ENCODE measurements at places on chromosomes 5 and 9. TPM values are rescaled to one million over a fixed set of nuclear protein-coding genes. Genes with fewer than 3 reads are reported as not detected.

GGTA1 gene
- 10.8 TPM for total RNA-seq

- no peak for DNase-seq
These were observed 1.7 kb upstream of the KLHL3 start for GRCh38 chr5:137737349-137738131.

- no peak for DNase-seq
These were observed at the start of gene NACC2 for GRCh38 chr9:136095070-136096058. Gene NACC2 (minus strand): TSS chr9:136095289. CDS start chr9:136050521, 44,768 bp downstream.

- DNase-seq, result no peak
These were observed 156.6 kb downstream of the SLF1 start for GRCh38 chr5:94775088-94775487.

CDC25C gene
- total RNA-seq, result 3.1 TPM

- no peak for DNase-seq
These were observed 87.5 kb downstream of the TRIM32 start for GRCh38 chr9:116774421-116775180.

- no peak for DNase-seq
These were observed 25.0 kb downstream of the ECM2 start for GRCh38 chr9:92510747-92511146.

- DNase-seq, result no peak
These were observed 47.5 kb upstream of the EGFLAM start for GRCh38 chr5:38210676-38211353.

DNA sequence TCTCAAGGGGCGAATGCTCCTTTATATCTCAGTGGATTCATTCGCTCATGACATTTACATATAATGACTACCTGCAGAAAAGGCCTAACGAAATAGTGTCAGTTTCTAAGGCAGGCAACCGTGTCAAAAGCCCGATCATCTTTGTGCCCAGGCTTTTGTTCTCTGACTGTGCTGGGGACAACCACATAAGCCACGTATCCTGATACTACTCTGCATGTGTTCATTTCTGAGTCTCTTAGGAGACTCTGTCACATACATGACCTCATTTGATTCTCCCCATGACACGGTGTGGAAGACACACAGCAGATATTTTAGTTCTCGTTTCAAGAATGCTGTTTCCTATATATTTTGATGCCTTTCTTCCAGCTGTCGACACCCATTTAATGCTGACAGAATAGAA is 598.5 kb downstream of the BNC2 start:
- no peak for DNase-seq

C9orf153 gene
- not detected for total RNA-seq

DNA sequence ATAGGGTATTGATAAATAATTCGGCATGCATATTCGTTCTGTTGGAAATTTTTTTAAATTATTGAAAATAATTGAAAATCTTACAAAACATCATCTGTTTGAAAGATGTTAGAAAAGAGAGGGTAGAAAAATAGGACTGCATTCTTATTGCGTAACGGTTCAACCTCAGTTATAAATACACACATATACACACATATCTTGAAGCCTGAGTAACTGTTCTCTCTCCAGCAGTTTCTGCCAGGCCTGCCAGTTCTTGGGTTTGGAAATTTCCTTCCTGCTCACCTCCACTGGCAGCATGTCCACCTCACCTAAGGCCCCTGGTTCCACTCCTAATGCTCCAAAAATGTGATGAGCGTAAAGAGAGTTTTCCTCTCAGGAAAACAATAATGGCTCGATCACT is 9.1 kb downstream of the SPATA31E1 start:
- no peak for DNase-seq

- DNase-seq, result no peak
These were observed 10.2 kb downstream of the KCNIP1 start for GRCh38 chr5:170513856-170514525.

DNA sequence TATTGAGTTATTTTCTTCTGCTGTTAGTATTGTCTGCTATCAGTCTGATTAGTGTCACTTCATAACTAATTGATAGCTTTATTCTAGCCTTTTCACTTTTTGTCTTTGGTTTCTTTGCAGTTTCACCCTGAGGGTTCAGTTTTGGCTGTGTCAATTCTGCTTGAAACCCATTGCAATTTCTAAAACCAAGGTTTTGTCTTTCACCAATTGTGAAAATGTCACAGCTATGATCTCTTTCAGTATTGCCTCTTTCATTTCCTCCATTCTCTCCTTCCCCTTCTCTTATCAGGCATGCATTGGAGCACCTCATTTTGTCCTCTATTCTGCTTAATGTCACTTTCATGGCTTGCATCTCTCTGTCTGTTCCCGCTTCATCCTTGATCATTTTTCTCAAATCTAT is 248.1 kb downstream of the YTHDC2 start:
- DNase-seq, result no peak

DNA sequence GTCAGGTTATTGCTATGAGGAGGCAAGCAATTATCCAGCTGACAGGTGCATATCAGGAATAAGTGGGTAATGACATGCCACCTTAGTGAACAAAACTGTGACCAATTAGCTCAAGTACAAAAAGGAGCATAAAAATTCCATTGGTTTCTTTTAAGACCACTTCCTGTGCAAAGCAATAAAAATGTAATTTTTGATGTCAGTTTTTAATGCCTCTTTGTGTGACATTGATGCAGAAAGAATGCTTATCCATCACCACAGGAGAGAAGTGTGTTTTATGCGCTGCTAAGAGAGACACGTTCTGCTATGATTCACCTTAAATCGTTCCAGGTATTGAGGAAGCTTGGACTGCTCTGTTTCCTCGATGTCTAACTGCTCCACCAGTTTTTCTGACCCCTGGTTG is 96.7 kb downstream of the MRPS27 start:
- DNase-seq, result no peak

DNA sequence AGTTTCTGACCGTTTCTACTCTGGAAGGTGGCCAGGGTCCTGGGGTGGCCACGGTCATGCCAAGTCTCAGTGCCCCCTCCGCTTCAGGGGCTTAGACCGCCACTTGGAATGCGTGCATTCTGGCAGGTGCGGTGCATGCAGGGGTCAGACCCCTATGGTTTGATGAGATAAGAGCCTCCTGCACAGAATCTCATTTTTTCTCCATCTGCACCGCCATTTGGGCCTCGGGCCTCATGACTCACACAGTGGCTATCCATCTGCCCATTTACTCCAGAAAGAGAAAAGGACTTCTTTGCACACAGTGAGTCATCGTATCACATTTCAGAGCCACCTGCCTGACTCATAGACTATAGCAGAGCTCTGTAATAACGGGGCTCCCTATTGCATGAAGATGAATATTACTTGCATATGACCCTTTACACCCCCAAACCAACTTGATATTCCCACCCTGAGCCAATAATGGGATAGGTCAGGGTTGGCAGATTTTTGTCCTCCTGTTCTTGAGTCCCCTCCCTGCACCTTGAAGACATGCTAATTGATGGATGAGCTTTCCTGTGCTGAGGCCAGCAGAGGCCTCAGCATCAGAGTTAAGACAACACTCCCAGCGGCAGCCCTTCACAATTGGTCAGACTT is 157.4 kb downstream of the NR3C1 start:
- no peak for DNase-seq

SLC34A3 gene
- total RNA-seq, result 0.38 TPM

DNA sequence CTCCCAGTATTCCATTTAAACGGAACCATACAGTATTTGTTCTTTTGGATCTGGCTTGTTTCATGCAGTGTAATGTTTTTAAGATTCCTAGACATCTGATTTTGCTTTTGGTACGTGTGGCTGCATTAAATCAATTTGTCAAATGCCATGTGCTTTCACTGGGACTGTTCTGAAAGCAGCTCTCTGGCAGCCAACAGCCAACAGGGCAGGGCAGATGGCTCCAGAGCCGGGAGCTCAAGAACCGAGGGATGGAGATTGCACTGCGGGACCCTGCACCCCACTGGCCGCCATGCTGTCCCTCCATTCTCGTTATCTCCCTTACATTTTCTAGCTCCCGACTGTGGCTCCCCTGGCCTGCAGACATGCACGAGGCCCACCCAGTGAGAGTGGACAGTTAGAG is 33.4 kb upstream of the AIF1L start:
- no peak for DNase-seq

SPINK13 gene
- total RNA-seq, result not detected

All from esophagus squamous epithelium (tissue), 5 donors.